Stimulated activated CD4-positive, alpha-beta T cell treated with anti-CD3 and anti-CD28 coated beads, TNF-alpha, amount 100 ng/mL, for 1 hour (primary cell): ENCODE measurements at places on chromosomes 7 and 10.

DNA sequence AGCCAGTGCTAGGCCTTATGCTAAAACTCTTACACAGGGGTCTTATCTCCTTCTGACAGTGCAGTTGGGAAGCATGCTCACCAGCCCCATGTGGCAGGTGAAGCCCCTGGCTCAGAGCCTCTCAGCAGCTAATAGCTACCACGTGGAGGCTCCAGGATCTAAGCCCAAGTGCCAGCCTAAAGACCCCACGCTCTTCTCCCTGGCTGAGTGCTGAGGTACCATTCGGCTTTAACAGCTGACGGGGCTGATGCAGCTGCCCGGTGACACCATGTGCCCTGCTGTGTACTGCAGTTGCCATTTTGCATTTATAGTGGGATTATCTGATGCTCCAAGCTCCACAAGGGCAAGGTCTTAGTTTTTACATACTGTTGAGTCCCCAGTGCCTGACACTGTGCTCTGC is 515.7 kb upstream of the GALNT17 start:
- DNase-seq, result no peak

GRCh38 chr7:128858380-128859231 is 4.0 kb upstream of the ATP6V1F start:
- DNase-seq, result no peak

DNA sequence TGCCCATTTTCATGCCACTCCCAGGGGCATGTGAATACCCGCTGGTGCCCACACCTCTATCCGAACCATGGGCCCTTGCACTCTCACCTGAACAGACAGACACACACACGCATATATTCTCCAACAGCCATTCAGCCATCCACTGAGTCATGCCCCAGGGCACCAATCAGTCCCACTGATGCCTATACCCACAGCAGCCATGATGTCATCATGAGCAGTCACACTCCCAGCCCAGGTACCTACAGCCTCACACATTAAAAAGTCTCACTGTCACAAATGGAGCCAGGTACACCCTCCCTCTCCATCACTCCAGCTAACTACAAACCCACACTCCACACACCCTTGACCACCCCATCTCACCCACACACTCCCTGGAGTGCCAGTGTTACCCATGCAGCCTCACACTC is 12.2 kb downstream of the VSIR start:
- DNase-seq, result no peak

GRCh38 chr10:124708246-124708779 is 35.9 kb downstream of the FAM53B start:
- no peak for DNase-seq

GRCh38 chr7:25222666-25223065 is 5.6 kb downstream of the NPVF start:
- DNase-seq, result no peak

GRCh38 chr10:103736044-103736443 is 119.3 kb downstream of the SH3PXD2A start:
- DNase-seq, result no peak

DNA sequence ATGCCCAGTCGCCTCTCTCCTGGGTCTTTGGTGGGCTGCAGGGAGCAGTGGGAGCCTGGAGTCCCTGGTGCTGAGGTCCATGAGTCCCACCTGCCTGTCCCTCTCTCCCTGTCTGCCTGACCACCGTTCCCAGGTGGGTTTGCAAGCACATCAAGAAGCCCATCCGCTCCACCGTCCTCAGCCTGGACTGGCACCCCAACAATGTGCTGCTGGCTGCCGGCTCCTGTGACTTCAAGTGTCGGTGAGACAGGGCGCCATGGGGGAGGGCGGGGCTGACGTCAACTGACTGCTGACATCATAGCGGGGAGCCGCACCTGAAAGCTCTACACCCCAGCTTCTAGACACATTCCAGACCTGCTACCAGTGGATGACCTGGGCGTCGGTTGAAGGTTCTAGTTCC is 15.2 kb downstream of the ARPC1B start:
- no peak for DNase-seq

DNA sequence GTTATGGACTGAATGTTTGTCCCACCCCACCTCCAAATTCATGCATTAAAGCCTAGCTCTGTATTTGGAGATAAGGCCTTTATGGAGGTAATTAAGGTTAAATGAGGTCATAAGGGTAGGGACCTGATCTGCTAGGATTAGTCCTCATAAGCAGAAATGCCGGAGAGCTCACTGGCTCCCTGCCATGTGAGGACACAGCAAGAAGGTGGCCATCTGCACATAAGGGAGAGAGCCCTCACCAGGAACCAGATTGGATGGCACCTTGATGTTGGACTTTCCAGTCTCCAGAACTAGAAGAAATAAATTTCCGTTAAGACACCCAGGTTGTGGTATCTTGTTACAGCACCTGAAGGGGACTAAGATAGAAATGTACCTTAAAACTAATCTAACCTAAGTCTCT is 816.1 kb upstream of the C7orf33 start:
- DNase-seq, result no peak

GRCh38 chr7:17369691-17370426 is 71.4 kb downstream of the AHR start:
- DNase-seq, result no peak

GRCh38 chr10:116688241-116688711 is 54.1 kb downstream of the HSPA12A start:
- no peak for DNase-seq

- no peak for DNase-seq
These were observed 574.6 kb downstream of the GALNT17 start for GRCh38 chr7:71706597-71706975.
